ENCODE measurements at places on chromosomes 16 and 17.

DNA sequence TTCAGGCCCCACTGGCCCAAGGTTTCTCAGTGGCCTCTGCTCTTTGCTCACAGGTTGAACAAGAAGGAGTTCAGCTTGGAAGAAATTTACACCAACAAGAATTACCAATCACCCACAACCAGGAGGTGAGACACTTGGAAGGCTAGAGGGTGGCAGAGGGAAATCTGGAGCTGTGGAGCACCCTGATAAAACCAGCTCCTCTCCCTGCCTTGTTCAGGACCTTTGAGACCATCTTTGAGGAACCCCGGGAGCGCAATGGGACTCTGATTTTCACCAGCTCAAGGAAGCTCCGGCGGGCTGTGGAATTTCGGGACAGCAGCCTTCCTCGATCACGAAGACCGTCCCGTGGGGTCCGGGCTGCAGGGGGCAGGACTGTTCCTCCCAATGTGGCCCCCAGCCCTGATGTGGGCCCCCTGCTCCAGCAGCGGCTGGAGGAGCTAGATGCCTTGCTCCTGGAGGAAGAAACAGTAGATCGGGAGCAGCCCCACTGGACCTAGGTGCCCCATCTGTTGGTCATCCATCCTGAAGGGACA lies 2.4 kb upstream of the FBRS start:
- DNase-seq: no peak

DNA sequence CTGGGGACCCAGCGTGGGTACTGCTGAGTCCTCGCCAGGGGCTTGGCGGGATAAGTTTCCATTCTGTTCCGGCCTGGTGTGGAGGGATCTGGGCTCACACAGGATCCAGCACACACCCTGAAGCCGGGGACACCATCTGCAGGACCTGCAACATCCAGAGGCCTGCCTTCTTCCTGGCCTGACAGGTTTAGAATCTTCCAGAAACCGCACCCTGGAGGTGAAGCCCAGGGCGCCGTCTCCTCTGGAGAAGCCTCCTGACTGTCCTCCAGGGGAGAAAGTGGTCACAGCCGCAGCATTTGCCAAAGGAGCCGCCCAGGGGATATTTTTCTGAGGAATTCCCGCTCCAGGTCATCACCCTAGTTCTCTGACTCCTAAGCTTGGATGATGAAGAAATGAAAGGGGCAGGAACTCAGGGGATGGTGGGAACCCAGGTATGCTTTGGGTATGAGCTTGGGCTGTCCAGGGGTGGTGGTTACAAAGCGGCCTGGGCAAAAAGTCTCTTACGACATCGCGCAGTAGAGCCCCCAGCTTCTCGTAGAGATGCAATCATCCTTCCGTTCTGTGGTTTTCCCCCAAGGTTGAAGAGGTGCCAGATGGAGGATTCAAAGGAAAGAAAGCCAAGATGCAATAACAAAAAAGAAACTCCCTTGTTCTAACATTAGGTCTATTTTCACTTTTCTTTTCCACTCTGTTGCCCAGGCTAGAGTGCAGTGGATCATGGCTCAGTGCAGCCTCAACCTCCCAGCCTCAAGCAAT lies 9.1 kb upstream of the CRISPLD2 start:
- DNase-seq: peak; percentile 18

DNA sequence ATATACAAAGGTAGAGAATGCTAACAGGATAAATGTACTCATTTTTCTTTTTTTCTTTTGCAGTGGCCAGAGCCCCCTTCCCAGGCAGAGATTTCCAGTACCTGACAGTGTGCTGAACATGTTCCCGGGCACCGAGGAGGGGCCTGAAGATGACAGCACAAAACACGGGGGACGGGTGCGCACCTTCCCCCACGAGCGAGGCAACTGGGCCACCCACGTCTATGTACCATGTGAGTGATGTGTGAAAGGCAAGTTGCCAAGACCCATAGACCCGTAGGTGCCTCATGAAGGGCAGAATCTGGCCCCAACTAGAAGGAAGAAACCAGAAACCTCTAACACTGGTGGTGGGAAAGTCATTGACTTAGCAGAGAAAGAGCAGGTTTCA lies 1.2 kb downstream of the USB1 start:
- DNase-seq: no peak

GRCh38 chr17:2337544-2338314 lies 428 bp downstream of the SGSM2 start:
- peak; percentile 58 for DNase-seq

- no peak for DNase-seq
Observed at GRCh38 chr17:1211287-1211686, 31.5 kb upstream of the ABR start.

- no peak for DNase-seq
Observed at GRCh38 chr17:76161619-76162266, 20.7 kb upstream of the FOXJ1 start.

- no peak for DNase-seq
Observed at GRCh38 chr16:66898207-66898606, 17.9 kb downstream of the PDP2 start.

DNA sequence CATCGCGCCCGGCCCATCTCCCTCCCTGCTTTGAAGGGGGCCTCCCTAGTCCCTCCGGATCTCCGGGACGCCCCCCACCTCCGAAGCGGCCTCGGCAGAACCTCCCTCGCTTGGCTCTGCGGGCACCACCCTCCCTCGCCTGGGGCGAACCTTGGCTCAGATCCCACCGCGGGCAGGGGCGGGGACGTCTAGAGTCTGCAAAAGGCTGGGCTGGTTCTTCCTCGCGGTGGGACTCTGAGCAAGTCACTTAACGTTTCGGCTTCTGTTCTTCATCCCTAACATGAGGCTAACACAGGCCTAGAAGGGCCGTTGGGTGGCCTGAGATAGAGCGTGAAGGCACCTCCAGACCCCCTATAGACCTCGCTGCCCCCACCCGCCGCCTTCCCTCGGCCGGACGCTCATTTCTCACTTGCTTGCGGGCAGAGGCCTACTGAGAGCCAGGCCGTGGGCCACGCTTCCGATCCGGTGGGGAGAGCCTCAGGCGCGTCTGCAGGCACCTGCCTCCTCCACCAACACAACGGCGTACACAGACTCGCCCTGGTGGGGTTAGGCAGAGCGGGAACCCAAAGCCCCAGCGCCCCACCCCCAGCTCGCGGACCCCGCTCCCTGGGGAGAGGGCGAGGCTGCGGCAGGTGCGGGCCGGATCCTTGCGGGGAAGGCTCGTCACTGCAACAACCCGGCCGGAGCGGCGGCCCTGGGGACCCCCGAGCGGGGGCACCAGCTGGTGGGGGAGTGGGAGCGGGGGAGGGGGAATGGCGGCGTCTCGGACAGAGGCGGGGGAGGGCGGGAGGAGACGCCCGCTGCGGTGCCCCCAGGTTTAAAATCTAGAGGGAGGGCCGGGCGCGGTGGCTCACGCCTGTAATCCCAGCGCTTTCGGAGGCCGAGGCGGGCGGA lies 5.4 kb downstream of the MYO1C start:
- DNase-seq: peak; percentile 80

GRCh38 chr16:75026892-75027391 lies 28.1 kb downstream of the ZNRF1 start:
- DNase-seq: no peak

GRCh38 chr17:16986391-16986790 lies 14.5 kb upstream of the TNFRSF13B start:
- DNase-seq: no peak

- no peak for DNase-seq
Observed at GRCh38 chr16:104928-105327, 26.9 kb downstream of the MPG start.

GRCh38 chr17:897970-898619 lies 81.5 kb downstream of the NXN start:
- DNase-seq: no peak

GRCh38 chr17:69870091-69870530 lies 204.9 kb upstream of the KCNJ16 start:
- DNase-seq: no peak

GRCh38 chr16:72406390-72406789 lies 234.4 kb upstream of the PMFBP1 start:
- no peak for DNase-seq

Measured in CD4-positive, alpha-beta T cell treated with Interleukin-12 subunit alpha and Interleukin-12 subunit beta, for 1 hour (primary cell).